ENCODE measurements at places on chromosomes 4 and X.
A peak's percentile ranks its signal among the peaks of the same experiment; 100 is the strongest.

- DNase-seq: no peak
Measured at GRCh38 chrX:8274170-8274569, 103.1 kb upstream of the VCX2 start.

GRCh38 chr4:159764343-159764952 is 661.6 kb downstream of the RAPGEF2 start:
- DNase-seq: peak; percentile 70

DNA sequence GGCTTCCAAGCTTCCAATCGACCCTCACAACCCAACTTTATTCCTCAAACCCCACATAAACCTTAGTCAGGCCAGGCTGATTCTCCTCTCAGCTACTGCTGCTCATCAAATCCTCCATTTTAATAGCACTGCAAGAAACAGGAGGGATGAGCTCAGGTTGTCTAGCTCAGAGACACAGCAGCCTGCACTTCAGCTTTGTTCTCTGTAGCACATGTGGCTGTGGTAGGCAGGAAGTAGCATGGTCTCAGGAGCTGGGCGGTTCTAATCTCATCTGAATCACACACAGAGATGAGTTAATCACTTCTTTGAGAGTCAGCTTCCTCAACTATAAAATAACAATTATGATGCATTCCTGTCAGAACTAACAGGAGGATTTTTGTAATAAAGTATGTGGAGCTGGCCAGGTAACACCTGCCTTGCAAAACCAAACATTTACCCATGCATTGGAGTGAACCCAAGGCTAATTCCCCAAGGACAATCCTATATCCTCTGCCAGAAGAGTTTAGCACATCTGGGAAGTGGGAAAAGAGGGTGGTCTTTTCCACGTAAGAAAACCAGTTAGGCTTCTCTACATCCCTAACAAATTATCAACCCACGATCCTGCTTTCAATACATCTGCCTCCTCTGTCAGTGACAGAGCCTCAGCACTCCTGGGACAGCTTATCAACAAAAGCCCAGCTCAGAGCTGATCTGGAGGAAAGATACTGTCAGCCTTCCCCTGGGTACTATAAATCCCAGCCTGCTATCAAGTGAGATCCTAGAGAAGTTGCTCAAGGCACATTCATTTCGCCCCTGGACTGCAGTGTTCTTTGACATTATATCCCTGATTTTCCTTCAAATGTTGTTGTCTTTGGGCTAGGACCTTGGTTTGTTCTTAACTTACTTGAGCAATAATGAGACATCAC is 32.8 kb downstream of the ELOVL6 start:
- peak; percentile 64 for DNase-seq

GRCh38 chr4:88981556-88981955 is 75.4 kb downstream of the FAM13A start:
- no peak for DNase-seq

DNA sequence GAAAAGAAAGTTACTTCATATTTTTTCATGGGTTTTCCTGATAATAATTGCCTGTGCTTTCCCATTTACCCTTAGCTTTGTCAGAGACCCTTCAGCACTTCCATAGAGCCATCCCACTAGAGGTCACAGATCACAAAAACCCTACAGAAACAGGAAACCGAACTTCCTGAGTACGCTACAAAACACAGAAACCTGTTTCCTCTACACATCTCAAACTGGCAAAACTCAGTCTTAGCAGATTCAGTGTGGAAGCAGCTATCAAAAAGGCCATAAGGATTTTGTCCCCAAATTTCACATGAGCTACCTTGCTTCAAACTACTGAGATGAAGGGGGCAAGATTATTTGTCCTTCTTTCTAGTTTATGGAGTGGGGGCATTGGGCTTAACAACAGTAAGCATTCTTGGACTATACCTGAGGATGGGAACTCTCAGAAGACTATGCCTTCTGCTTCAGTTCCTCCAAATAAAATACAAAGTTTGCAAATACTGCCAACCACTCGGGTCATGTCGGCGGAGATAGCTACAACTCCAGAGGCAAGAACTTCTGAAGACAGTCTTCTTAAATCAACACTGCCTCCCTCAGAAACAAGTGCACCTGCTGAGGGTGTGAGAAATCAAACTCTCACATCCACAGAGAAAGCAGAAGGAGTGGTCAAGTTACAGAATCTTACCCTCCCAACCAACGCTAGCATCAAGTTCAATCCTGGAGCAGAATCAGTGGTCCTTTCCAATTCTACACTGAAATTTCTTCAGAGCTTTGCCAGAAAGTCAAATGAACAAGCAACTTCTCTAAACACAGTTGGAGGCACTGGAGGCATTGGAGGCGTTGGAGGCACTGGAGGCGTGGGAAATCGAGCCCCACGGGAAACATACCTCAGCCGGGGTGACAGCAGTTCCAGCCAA is at the start of gene MMRN1:
MMRN1 (plus strand) TSS at position 206 of the 902 bp plus-strand sequence; CDS start at position 324, 118 bp downstream.
- DNase-seq: no peak

GRCh38 chr4:8077181-8078108 is 81.2 kb downstream of the ABLIM2 start:
- DNase-seq: no peak

DNA sequence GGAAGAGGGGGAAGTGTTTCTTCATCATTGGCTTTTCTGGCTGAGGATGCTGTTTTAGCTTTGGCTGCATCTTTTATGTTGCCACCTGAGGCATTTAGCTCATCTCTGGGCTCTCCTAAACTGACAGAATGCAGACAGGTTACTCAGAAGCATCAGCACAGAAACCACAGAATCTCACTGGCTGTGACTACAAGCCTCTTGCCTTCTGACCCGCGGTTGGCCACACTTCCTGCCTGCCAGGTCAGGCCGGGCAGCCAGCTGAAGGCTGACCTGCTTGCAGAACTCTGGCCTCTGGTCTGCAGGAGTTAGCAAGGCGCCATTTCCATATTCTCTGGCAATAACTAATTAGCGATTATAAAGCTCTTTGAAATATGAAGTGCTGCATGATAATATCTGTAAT is 366.5 kb downstream of the MID1IP1 start:
- DNase-seq: no peak

- no peak for DNase-seq
Measured at GRCh38 chr4:95129031-95129430, 371.3 kb downstream of the BMPR1B start.

DNA sequence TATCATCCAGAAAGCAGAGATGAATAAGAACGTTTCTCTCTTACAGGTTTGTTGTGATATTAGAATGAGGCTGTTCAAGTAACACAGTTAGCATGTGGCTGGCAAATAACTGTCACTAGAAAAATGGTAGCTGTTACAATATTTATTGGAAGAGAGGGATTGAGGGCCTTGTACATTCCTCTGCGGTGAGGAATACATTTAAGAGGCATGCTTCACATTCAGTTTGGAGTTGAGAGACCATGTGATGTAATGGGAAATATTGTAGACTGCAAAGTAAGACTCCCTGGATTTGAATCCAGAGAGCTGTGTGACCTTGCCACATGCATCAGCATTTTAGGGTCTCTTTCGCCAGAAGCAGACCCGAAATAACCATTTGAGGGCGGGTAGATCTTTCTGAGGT is 104.8 kb upstream of the KIT start:
- DNase-seq: no peak

DNA sequence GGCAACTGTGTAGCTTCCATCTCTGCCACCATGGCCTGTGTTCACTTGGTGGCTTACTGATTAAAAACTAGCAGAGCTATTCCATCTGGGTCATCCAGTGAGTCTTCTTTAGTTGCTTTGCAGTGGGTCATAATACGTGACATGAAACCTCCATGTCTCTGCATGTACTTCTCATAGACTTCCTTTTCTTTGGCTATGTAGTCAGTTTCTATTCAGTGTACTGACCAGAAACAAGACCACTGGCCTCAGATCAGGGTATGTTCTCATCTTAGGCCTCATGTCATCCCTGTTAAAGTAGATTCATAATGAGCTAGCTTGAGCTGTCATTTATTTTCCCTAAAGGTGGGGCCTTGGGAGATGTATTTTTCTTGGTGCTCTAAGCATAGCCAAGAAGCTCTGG is 195.2 kb downstream of the CCNG2 start:
- DNase-seq: no peak

- DNase-seq: no peak
Measured at GRCh38 chr4:4627111-4627510, 85.3 kb upstream of the STX18 start.

DNA sequence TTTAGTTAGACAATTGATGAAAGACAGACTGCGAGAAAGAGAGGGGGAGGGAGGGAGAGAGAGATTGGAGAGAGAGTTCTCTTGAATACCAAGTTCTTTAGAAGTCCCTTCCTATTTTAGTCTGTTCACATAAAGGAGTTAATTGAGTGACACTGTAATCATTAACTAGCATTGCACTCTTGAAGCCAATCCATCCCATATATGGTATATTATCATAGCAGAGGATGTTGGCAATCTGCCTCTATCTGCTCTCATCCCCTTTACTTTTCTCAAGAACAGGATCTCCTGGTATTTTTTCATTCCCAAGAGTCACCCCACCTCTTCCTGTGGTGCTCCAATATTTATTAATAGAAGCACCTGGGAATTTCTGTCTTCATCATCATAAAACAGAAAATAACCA is 959.6 kb upstream of the NDST4 start:
- DNase-seq: no peak

GRCh38 chr4:19512086-19512485 is 739.6 kb upstream of the SLIT2 start:
- DNase-seq: no peak

GRCh38 chr4:38526412-38526811 is 137.6 kb upstream of the KLF3 start:
- no peak for DNase-seq

DNA sequence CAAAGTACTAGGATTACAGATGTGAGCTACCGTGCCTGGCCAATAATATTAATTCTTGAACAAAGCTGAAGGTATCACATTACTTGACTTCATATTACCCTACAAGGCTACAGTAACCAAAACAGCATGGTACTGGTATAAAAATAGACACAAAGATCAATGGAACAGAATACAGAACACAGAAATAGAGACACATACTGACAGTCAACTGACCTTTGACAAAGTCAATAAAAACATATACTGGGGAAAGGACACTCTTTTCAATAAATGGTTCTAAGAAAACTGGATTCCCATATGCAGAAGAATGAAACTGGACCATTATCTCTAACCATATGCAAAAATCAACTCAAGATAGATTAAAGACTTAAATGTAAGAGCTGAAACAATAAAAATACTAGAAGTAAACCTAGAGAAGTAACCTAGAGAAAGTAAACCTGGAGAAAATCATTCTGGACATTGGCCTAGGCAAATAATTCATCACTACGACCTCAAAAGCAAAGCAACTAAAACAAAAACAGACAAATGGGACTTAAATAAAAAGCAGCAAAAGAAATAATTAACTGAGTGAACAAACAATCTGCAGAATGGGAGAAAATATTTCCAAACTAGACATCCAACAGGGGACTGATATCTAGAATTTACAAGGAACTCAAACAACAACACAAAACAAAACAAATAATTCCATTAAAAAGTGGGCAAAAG is 156.6 kb downstream of the FGF16 start:
- DNase-seq: no peak

GRCh38 chrX:134186362-134187121 is 50.4 kb upstream of the CCDC160 start:
- DNase-seq: no peak

- DNase-seq: no peak
Measured at GRCh38 chrX:110420771-110421499, 62.3 kb downstream of the RTL9 start.
